ENCODE measurements at places on chromosomes 11 and 22.

DNA sequence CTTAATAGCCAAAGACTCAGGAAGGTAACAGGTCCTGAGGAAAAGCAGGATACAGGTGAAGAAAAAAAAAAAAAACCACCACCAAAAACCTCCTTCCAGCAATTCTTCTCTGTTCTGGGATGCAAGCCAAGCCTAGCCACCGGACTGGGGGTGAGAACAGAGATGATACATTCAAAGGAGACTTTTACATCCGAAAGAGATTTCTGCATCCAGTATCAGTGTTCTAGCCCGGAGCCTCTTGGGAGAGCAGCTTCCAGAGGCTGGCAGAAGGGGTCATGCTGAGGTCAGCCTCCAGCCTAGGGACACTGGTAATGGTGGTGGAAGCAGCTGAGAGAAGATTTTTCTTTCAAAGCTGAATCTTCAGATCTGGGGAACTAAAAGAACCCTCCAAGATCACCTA lies 76.2 kb downstream of the KCNC1 start:
- DNase-seq: no peak

- no peak for DNase-seq
These were observed 51.8 kb downstream of the TRAF6 start for GRCh38 chr11:36458129-36458915.

- DNase-seq: no peak
These were observed 26.9 kb upstream of the APOBEC3A start for GRCh38 chr22:38930512-38930911.

DNA sequence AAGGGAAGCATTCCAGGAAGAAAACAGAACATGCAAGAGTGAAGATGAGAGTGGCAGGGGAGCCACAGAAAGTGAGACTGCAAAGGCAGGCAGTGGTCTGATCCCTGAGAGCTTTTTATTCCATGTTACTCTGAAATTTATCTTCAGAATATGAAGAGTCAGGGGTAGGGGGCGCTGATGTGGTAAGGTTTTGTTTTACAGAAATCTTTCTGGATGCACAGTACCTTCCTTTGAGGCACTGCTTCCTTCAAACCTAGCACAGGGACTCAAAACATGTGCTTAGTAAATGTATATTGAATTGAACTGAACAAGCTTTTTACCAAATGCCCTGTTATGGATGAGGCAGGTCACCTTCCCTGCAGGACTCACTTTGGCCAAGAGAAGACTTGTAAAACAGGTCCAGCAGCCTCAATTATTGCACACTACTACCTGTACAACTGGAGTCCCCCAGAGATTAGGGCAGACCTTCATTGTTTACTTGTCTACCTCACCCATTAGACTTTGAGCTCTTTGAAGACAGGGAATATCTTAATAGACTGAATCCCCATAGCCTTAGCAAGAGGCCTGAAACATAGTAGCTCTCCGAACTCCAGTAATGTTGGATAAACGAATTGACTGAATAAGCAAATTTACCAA lies 2.2 kb downstream of the PAK1 start:
- DNase-seq: no peak

DNA sequence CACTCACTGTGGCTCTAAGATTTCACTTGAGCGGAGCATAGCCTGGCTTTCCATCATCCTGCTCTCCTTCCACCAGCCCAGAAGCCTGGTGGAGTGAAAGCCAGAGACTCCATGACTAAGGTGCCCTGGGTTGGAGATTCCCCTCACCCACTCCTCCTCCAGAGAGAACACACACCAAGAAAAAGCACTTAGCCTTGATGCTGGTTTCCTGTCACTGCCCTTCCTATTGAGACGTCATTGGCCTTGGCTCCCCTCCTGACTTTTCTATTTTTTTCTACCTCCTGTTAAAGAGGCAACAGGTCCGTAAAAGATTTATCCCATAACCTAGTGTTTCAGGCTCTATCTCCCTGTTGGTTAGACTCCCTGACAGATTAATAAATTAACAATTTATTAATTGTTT lies 38.5 kb upstream of the APLNR start:
- no peak for DNase-seq

DNA sequence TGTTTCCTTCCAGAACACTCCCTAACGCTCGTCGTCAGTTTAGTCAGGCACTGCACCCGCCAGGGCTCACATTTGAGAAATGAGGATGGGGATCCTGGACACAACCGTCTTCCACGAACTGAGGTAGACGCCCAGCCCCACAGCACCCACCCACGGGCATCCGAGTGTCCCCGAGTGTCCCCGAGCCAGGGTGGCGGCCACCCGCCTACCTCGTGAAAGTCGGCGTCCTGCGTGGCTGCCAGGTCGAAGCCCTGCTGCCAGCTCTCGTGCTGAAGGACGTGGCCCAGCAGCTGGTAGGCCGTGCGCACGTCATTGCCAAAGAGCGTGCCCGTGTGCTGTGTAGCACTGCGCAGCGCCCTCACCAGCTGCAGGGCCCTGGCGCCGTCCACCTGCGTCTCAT lies 53.6 kb downstream of the TRMU start:
- no peak for DNase-seq

DNA sequence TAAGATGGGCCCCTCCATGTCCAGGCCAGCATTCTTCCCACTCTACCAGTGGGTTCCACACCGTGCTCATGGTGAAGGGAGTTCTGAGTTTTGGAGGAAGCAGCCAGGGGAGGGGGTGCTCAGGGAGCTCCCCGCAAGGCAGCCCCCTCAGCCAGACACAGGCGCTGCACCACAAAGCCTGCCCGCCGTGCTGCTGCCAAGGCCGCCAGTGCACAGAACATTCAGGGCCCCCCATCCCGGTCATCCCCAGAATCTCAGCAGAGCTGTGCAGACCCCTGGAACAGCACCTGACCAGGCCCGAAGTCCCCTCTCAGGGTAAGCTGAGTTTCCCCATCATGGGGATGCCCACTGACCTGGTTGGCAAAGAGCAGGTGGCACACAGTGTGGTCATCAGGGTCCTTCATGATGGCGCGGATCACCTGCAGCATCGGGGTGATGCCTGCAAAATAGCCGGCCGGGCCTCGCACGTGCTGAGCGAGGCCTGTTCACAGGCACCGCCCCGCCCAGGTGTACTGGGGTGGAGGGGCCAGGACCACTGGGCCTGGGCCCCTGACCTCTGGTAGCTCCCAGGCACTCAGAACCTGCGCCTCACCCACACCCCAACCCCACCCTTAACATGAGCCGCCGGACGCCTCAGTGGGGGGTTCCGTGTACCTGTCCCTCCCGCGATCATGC lies 12.4 kb upstream of the POLDIP3 start:
- DNase-seq: no peak

GRCh38 chr22:34427436-34427835 lies 507.2 kb upstream of the LARGE1 start:
- no peak for DNase-seq

- DNase-seq: no peak
These were observed 43.9 kb downstream of the RRAS2 start for GRCh38 chr11:14315130-14315529.

- DNase-seq: no peak
These were observed 10.8 kb upstream of the TPP1 start for GRCh38 chr11:6629892-6630631.

DNA sequence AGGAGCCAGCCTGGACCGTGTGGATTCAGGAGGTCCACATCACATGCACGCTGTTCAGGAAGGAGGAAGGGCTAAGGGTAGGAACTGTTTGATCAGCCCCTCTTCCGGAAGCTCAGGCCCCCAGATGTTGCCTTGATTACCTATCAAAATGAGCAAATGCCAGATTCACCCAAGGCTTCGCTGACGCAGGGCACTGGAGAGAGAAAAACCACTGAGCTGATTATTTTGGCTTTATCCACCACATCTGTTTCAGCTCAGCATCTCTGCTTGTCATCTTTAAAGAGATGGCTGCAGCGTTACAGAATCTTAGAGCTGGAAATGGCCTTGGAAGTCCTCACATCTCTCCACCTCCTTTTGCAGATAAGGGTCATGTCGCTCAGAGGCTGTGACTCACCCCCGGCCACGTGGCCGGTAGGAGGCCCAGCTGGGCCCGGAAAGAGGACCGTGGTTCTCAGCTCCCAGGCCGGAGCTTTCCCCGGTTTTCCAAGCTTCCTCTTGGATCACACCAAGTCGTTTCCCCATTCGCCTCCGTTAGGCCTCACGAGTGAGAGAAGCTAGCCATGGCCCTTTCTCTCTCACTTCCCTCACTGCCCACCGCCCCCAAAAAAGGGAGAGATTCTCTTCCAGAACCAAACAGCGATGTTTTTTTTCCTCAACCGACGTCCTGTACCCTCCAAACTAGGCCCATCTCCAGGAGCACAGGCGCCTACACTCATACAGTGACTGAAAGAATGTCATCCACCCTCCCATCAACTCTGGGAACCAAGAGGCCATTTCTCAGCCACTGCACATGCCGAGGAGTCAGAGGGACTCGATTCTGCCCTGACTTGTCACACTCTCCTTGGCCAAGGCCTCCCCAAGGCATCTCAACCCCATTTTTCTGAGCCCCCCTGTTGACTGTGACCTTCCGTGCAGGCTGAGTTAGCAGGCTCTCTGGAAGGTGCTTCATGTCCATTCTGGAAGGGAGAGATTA lies 37.6 kb downstream of the LIF start:
- no peak for DNase-seq

GRCh38 chr11:6565988-6566703 lies 37.3 kb downstream of the RRP8 start:
- no peak for DNase-seq

GRCh38 chr11:44785856-44786607 lies 59.3 kb downstream of the TSPAN18 start:
- no peak for DNase-seq

DNA sequence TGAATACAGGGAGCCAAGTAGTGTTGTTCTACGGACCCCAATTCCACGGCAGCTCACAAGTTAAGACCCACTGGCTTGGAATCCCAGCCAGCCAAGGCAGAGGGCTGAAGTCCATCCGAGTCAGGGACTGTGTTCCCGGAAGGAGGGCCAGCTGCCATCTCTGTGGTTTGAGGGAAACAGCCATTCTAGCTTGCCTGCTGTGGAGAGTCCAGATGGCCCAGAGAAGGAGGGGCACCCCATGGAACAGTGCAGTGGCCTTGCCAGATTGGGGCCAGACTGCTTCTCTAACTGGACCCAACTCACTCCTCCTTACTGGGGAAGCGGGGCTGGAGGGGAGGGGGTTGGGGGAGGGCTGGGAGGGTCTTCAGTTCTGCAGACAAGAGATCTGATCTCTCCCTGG lies 156.4 kb downstream of the FAM181B start:
- no peak for DNase-seq
